PC-3 (cell line): ENCODE measurements at places on chromosomes 1 and 21. TPM values are rescaled to one million over a fixed set of nuclear protein-coding genes. Genes with fewer than 3 reads are reported as not detected.

DNA sequence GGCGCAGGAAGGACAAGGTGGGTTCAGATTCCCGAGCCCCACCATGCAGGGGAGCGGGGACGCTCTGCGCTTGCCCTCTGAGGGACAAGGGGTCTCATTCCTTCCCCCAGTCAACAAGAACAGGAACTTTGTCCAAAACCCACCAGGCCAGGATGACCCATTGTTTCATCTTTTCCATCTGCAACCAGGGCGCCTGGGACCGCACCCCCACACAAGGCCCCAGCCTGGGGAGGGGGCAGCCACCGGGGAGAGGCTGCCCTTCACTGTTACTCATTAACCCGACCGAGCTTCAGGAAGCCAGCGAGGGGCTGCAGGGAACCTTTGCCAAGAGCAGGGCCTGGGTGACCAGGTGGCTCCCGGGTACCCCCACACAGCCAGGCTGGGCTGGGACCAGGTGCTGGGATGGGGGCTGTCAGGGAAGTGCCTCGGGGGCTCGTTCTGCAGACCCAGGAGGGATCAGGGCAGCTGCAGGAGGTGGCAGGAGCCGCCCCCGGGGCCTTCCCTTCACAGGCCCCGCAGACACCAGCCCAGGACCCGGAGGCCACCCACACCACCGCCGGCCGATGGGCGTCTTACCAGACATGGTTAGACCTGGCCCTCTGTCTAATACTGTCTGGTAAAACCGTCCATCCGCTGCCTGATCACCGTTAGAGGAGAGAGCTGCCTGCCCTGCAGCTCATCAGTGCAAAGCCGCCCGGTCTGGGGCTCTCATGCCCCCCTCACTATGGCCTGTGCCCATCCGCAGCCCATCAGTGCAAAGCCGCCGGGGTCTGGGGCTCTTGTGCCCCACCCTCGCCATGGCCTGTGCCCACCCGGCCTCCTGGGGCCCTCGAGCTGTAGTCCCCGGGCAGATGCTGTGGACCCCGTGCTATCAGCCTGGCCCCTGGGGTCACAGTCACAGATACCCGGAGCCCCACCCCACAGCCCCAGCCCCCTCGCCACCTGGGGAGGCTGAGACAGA, 4.9 kb upstream of the TTLL10 start:
- peaks cover 13% of the 10 kb centered on the region for H3K4me1 ChIP-seq
- no peak for DNase-seq
- H3K36me3 ChIP-seq = no peaks in the 10 kb centered on the region; the same call in 1 of the 2 replicates

GRCh38 chr1:91733108-91733710, 152.7 kb downstream of the TGFBR3 start:
- no peak overlapping the region for H3K4me3 ChIP-seq
- no peak for DNase-seq
- H3K27ac ChIP-seq = peak overlapping the region; percentile 0; the same call in 1 of the 2 replicates
- H3K4me1 ChIP-seq = peaks cover 55% of the 10 kb centered on the region

DNA sequence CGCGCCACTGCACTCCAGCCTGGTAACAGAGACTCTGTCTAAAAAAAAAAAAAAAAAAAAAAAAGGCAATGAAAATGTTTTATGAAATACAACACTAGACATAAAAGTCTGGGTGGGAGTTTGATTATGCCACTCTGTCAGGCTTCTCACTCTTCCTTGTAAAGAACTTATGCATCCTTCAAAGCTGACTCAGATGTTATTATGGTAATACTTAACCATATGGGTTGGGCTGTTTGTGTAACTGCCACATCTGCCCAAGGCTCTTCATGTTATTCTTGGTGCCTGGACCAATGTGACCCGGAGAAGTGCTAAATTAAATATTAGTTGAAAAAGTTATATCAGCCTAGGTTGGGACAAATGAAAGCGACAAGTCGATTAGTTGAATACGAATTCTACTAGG, 23.8 kb downstream of the FAM89A start:
- H3K4me1 ChIP-seq = peaks cover 18% of the 10 kb centered on the region
- H3K36me3 ChIP-seq = no peaks in the 10 kb centered on the region
- peak; percentile 35 for DNase-seq
- H3K4me3 ChIP-seq = no peak overlapping the region
- H3K27ac ChIP-seq = no peak overlapping the region

DNA sequence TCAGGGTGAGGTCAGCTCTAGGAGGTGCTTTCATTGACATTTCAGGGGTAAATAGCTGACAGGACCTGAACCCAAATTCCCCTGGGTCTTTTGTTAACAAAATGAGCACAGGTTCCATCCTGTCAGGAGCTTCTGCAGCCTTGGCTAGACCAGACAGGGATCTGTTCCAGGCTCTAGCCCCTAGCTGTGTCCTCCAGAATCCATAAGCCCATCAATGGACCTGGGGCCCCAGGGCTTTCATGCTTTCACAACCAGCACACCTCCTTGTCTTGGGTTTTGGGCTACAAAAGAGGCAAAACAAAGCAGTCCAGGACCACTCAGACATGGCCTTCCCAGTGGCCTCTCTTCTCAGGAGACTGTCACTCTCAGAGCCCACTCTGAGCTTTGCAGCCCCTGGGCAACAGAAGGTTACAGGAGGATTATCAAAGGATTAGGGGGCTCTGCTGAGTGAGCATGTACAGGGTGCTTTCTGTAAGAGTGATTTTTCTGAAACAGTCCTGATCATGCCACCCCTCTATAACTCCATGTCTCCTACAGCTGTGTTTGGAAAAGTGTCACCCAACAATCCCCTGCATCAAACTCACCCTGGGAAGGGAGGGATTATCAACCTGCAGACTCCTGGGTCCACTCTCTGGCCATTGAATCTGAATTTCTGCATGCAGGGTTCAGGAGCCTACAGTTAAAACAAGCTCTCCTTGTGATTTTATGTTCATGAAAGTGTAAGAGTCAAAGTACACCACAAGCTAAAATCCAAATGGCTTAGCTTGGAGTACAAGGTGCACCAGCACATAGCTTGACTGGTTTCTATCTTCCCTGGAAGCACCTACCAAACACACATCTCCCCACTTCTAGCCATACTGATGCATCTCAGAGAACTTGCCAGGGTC, 67.7 kb upstream of the GCLM start:
- H3K27ac ChIP-seq = no peak overlapping the region
- H3K27me3 ChIP-seq = no peaks in the 10 kb centered on the region
- no peaks in the 10 kb centered on the region for H3K36me3 ChIP-seq
- no peak for DNase-seq
- H3K4me1 ChIP-seq = peaks cover 21% of the 10 kb centered on the region

The CLCA2 gene
- total RNA-seq = 0.17 and 0.22 TPM in 2 replicates

The KIRREL1 gene
- 49.8 and 57.1 TPM in 2 replicates for total RNA-seq

DNA sequence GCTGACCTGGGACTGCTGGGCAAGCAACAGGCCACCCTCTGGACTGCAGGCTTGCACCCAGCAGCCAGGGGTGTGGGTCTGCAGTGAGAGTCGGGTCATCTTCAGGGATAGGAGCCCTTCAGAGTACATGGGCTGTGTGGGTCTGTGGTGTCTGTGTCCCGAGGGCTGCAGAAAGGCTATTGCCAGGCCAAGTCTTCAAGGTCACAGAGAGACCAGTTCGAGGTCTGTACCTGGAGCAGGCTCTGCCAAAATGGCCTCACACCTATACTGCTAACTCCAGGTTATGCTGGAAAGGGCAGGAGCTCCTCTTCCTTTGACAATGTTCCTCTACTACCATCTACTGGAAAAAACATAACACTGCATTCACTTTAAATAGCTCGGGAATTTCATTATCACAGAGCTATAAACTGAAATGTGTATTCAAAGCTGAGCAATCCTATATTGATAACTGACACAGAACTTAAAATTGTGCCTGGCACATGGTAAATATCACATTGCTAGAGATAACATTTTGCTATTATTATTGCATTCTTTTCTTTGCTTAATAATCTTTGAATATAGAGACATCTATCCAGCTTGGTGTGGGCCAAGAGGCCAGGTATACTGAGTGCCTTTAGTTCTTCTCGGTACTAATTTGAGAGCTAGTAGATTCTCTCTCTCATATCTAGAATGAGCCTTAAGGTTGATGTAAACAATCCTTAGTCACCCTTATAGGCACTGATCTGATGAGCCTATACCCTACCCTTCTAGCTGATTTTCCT, 6.9 kb upstream of the DNAH14 start:
- no peak overlapping the region for H3K4me3 ChIP-seq
- peak; percentile 80 for DNase-seq
- no peak overlapping the region for H3K27ac ChIP-seq
- H3K4me1 ChIP-seq = no peaks in the 10 kb centered on the region
- H3K36me3 ChIP-seq = no peaks in the 10 kb centered on the region

GRCh38 chr1:214850432-214851050, 232.0 kb upstream of the KCNK2 start:
- H3K27me3 ChIP-seq = no peaks in the 10 kb centered on the region
- H3K36me3 ChIP-seq = no peaks in the 10 kb centered on the region
- peaks cover 5% of the 10 kb centered on the region; the same call in 1 of the 2 replicates for H3K4me1 ChIP-seq
- no peak overlapping the region for H3K4me3 ChIP-seq
- peak; percentile 42 for DNase-seq

The PLA2G2D gene
- not detected in 2 replicates for total RNA-seq

The AJAP1 gene
- total RNA-seq = not detected in 2 replicates

DNA sequence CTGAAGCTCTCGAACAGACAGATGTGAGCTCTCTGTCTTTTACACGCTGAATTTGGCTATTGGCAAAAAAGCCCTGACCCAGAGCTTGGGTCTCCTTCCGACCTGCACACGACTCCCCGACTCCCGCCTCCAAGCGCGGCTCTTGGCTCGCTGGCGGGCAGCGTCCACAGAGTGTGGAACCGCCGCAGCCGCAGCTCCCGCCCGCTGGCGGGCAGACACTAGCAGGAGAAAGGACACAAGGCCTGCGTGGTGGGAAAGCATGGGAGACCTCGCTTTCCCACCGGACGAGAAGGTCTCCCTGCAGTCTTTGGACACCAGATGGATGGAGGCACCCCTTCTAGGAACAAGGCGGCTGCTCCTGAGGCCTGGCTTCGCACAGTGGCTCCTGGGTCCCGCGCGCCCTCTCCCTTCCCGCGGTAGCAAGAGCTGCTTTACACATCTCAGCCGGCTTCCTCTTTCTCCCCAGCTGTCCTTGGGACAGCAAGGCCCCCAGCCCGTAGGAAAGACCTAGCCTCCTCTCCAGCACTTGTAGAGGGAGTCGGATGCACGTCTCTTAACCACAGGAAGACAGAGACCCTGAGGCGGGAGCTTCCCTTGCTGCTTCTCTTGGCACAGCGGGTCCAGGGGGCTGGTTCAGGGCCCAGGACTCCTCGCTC, 92.1 kb downstream of the PRKAB2 start:
- H3K27ac ChIP-seq = no peak overlapping the region
- peaks cover 13% of the 10 kb centered on the region for H3K4me1 ChIP-seq
- no peaks in the 10 kb centered on the region for H3K27me3 ChIP-seq
- no peak overlapping the region for H3K4me3 ChIP-seq

DNA sequence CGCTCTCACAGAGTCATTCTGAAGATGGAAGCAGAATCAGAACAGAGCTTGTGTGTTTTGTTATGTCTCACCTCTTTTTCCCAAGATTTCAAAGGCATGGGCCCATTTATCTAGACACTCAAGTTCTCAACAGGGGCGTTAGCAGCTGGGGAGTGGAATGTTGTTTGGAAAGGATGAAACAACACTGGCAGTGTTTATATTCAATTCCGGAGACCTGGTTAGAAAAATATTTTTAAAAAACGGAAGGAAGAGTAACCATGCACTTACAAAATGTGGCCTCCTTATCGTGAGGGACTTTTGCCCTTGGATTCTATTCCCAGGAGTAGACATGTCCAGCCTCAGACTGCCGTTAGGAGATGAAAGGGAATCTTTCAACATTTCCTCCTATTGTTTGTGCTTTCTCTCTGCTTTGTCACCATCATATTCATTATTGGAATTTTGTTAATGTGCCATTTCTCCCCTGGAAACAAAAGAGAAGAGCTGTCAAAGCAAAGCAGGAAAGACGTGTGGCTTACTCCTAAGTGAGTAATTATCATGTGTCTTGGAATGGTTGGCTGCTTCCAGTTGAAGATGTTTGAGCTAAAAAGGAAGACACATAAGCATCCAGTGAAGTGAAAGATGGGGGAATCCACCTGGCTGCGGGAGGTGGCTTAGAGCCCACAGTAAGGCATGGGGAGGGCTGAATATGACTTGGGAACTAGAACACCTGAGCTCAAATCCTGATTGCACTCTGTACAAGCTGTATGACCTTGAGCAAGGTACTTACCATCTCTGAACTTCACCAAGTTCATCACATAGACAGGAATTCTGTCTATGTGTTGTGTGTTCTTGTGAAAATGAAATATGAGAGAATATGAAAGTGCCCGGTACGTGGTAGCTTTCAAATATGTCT, 71.7 kb upstream of the JUN start:
- H3K27me3 ChIP-seq = no peaks in the 10 kb centered on the region
- no peak overlapping the region for H3K27ac ChIP-seq
- peaks cover 16% of the 10 kb centered on the region for H3K4me1 ChIP-seq
- H3K36me3 ChIP-seq = no peaks in the 10 kb centered on the region

GRCh38 chr21:17786071-17786850, 32.9 kb downstream of the C21orf91 start:
- H3K27ac ChIP-seq = no peak overlapping the region
- H3K4me3 ChIP-seq = no peak overlapping the region
- H3K4me1 ChIP-seq = peaks cover 6% of the 10 kb centered on the region
- peaks cover 16% of the 10 kb centered on the region for H3K36me3 ChIP-seq
- no peaks in the 10 kb centered on the region for H3K27me3 ChIP-seq

The NFASC gene
- 1.6 and 4.6 TPM in 2 replicates for total RNA-seq

The INKA2 gene
- total RNA-seq = 0.11 TPM in 1 of 2 replicates, not detected in the other

The CFAP107 gene
- total RNA-seq = not detected in 2 replicates

The PRELP gene
- not detected in 2 replicates for total RNA-seq

DNA sequence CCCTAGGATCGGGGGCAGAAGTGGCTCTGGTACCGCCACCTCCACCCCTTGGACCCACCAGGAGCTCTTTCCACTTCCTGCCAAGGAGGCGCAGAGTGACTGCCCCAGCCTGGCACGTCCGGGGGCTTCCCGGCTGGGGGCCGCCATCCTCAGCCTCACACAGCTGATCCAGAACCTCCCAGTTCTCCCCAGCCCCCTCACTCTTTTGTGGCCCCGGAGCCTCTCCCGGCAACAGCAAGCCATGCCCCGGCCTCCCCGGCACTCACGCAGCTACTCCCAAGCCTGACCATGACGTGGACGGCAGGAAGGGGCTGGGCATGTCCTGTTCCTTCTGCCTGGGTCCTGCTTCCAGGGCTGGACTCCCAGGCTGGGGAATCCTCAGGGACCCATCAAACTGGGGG, 17.1 kb downstream of the TP73 start:
- peaks cover 14% of the 10 kb centered on the region for H3K4me1 ChIP-seq
- no peaks in the 10 kb centered on the region for H3K27me3 ChIP-seq
- H3K4me3 ChIP-seq = no peak overlapping the region

The METTL13 gene
- total RNA-seq = 115 and 138 TPM in 2 replicates

DNA sequence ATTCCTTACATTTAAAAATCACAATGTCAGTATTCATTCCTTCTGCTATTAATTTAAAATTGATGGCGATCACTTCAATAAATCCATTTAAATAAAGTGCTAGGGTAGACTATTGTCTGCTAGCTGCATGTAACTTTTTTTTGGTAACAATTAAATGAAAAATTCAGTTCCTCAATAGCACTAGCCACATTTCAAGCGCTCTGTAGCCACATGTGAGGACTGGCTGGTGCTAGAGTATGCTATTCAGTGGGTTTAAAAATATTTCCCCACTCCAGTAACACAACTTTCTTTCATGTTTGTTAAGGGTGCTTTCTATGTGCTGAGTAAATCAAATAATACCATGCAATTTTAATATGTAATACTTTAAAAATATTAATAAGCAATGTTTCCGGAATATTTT, 108.2 kb downstream of the LTN1 start:
- peaks cover 16% of the 10 kb centered on the region; the same call in 1 of the 2 replicates for H3K4me1 ChIP-seq
- H3K27ac ChIP-seq = peak overlapping the region; percentile 87
- peak; percentile 23 for DNase-seq
- peaks cover 10% of the 10 kb centered on the region for H3K36me3 ChIP-seq
- H3K27me3 ChIP-seq = no peaks in the 10 kb centered on the region

GRCh38 chr21:31480228-31480627, 136.2 kb upstream of the TIAM1 start:
- no peaks in the 10 kb centered on the region for H3K36me3 ChIP-seq
- no peaks in the 10 kb centered on the region for H3K4me1 ChIP-seq
- no peak overlapping the region for H3K27ac ChIP-seq
- H3K27me3 ChIP-seq = peaks cover 4% of the 10 kb centered on the region; the same call in 1 of the 2 replicates
- H3K4me3 ChIP-seq = no peak overlapping the region
- DNase-seq = no peak
